ENCODE measurements at places on chromosomes 16 and 17.

GRCh38 chr16:67424261-67424615, 6.7 kb upstream of the HSD11B2 start:
- no peak for DNase-seq

GRCh38 chr17:4482338-4483011, 16.2 kb upstream of the SPNS2 start:
- DNase-seq = no peak

DNA sequence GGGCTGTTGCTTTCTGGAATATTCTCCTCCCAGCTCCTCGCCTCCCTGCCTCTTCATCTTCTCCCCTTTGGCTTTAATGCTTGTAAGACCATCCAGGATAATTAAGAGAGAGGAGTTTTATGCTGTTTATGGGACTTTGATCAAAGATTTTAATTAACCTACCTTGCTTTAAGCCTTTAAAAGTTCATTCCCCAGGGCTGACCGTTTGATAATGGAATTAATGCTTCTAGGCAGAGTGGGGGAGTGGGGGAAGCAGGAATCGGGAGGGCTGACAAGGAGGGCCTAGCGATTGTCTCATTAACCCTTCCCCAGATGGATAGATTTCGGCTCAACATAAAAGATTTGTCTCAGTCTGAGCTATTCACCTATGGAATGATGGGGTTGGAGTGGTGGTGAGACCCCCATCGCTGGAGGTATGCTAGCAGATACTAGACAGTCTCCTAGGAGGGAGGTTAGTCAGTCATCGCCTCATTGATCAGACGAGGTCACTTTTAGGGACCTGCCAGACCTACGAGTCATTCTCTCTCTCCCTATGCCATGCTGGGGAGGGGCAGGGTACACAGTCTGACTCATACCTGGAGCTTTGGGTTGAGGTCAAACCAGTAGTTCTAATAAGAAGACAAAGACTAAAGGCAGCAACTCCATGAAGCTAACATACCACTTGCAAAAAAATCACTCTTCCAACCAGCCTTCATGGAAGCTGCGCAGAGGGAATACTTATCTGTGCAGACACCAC, 236.6 kb upstream of the NLRP1 start:
- peak; percentile 48 for DNase-seq

GRCh38 chr16:11218604-11218962, 37.4 kb downstream of the SOCS1 start:
- DNase-seq = peak; percentile 41

DNA sequence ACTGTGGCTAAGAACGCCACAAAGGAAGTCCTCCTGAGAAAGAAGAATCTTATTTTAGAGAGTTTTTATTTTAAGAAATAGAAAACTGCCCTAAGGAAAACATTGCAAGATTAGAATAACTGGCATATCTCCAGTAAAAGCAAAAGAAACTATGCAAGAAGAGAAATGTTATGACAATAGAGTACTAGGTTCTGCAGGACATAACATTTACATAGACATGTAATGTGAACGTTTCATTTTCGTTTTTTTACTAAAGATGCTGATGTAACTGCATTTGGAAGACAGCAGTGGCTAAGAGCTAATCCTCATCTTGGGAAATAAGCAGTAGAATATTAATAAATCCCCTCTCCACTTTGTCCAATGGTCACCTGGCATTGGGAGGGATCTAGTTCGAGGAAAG, 7.8 kb upstream of the ASGR2 start:
- no peak for DNase-seq

- DNase-seq = no peak
These were observed 23.6 kb downstream of the ADAM11 start for GRCh38 chr17:44782326-44782850.

GRCh38 chr17:31297090-31297489, at the start of gene OMG:
OMG (minus strand) TSS chr17:31297239; CDS start chr17:31296331, 908 bp downstream.
- no peak for DNase-seq

DNA sequence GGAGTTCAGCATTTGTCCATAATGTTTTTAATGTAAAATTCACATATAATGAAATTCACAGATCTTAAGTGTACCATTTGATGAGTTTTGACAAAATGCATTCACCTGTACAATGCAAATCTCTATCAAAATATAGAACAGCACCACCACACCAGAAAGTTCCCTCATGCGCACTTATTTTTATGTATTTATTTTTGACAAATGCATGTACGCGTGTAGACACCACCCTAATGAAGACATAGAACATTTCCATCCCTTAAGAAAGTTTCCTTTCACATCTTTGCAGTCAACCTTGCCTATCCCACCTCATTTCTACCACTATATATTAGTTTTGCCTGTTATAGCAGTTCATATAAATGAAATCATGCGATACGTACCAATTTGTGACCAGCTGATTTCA, 15.6 kb upstream of the IL4R start:
- DNase-seq = no peak

DNA sequence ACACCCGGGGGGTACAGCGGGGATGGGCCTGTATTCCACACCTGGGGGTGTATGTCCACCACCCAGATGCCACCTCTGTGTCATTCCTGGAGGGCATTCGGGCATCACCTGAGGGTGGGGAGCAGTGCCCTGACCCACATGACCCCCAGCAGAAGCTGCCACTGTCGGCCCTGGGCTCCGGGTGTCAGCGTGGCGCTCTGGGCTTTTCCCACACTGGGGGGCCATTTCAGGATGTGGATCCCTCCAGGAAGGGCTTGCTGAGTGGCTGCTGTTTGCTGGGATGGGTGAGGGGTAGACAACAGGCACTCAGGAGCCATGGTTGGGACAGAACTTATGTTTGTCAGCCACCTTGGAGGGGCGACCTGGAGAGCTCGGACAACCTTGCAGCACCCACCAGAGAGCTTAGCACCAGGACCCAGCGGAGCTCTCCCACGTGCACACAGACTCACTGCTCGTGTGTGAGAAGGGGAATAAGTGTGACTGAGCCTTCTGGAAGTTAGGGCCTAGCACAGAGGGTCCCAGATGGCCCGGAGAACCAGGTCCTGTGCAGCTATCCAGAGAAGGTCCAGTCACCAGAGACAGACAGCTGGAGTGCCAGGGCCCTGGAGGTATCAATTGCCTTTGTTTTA, 102.7 kb downstream of the METRNL start:
- DNase-seq = no peak

DNA sequence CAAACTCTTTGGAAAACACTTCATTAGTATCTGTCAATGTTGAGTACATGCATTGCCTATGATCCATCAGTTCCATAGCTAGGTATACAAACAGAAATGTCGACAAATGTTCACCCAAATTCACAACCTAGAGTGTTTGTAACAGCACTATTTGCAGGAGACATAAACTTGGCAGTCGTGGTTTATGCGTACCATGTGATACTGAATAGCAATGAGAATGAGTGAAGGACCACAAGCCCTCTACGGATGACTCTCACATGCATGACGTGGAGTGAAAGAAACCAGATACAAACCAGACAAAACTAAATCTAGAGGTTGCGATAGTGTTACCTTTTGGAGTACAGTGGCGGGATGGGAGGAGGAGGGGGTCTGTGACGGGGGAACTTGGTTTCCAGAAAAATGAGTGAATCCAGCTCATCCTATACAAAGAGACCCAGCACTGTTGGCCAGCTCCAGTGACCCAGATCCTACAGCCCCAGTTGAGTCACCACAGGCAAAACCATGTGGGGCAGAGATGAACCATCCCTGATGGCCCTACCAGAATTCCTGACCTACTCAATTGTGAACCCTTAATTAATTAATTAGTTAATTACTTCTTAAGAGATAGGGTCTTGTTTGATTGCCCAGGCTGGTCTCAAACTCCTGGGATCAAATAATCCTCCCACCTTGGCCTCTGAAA, 15.9 kb upstream of the ULK2 start:
- no peak for DNase-seq

DNA sequence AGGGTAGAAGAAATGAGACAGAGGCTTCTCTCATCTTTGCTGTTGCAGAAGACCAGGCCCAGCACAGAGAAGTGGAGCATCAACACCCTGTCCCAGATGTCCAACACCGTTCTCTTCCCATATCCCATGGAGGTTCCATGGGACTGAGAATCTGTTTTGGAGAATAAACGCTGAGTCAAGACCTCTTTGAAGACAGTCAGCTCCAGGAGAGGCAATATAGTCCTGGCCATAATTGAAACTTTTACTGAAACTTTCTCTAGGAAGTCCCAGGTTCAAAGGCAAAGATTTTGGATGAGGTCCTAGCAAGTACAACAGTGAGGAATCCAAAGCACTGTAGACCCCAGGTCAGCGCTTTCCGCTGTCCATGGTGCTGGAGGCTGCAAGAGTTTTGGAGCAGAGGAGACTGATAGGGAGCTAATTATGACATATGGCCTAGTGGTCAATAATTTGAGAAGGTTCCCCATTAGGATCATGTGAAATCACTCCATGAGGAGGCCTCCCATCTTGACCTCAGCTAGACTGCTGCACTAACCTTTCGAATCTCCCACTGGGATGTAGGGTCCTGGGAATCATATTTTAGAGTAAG, 36.0 kb downstream of the OSBPL7 start:
- DNase-seq = peak; percentile 44

GRCh38 chr17:34619687-34620217, 40.4 kb downstream of the TMEM132E start:
- no peak for DNase-seq

- DNase-seq = no peak
These were observed 3.6 kb upstream of the CHMP6 start for GRCh38 chr17:80987941-80988461.

- DNase-seq = no peak
These were observed 95.0 kb downstream of the IRX3 start for GRCh38 chr16:54191592-54191991.

DNA sequence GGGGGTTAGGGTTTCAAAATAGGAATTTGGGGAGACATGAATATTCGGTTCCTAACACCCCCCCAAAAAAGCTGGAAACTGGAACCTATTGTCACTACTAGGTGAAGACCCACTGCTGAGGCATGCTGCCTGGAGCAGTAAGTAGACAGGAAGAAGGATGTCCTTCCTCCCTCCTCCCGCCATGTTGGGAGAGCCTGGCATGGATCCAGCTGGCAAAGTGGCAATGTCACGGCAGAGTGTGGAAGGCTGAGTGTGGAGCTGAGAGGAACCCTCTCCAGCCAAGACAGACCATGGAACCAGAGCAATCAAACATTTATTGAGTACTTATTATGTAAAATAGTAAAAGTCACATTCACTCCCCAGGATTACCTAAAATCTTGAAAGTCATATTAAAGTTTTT, 49.0 kb downstream of the CCDC182 start:
- DNase-seq = no peak

DNA sequence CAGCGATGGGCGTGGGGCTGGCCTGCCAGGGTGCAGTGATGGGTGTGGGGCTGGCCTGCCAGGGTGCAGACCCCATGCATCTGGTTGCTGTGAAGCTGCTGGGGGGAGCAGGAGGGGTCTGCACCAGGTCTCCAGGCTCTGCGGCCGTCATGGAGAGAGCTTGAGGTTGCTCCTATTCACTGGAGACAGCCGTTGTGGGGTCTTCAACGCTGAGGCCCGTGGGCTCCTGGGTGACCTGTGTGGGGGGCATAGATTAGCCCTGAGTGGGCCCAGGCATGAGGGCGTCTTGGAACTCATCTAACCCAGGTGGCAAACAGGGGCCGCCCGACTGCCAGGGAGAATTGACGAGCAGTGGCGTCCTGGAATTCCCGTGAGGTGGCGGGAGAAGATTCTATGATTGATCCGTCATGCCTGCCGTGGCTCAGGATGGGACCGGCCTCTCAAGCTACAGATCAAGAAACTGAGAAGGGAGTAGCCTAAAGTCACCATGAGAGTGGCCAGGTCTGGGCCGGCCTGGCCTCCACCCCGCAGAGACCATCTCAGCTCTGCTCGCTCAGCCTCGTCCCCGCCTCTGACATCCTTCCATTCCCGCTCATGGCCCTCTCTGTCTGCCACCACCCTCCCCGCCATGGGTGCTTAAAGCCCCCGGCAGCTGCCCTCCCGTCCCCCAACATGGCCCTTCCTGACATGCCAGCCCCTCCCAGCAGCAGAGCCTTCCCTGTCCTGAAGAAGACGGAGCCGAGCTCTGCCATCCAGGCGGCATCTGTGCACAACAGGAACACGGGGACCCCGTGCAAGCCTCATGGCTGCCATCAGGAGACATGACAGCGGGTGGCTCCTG, 50.7 kb upstream of the ACSF3 start:
- no peak for DNase-seq

- DNase-seq = no peak
These were observed 9.4 kb upstream of the MYLK3 start for GRCh38 chr16:46757339-46758050.

- DNase-seq = peak; percentile 89
These were observed 24.2 kb downstream of the SAP30BP start for GRCh38 chr17:75691371-75691791.

All from ELR (cell line).